GM06990 (cell line): ENCODE measurements at places on chromosomes 1 and 21.
A peak's percentile ranks its signal among the peaks of the same experiment; 100 is the strongest.

GRCh38 chr1:109901141-109901523, 9.5 kb upstream of the CSF1 start:
- no peak for DNase-seq

DNA sequence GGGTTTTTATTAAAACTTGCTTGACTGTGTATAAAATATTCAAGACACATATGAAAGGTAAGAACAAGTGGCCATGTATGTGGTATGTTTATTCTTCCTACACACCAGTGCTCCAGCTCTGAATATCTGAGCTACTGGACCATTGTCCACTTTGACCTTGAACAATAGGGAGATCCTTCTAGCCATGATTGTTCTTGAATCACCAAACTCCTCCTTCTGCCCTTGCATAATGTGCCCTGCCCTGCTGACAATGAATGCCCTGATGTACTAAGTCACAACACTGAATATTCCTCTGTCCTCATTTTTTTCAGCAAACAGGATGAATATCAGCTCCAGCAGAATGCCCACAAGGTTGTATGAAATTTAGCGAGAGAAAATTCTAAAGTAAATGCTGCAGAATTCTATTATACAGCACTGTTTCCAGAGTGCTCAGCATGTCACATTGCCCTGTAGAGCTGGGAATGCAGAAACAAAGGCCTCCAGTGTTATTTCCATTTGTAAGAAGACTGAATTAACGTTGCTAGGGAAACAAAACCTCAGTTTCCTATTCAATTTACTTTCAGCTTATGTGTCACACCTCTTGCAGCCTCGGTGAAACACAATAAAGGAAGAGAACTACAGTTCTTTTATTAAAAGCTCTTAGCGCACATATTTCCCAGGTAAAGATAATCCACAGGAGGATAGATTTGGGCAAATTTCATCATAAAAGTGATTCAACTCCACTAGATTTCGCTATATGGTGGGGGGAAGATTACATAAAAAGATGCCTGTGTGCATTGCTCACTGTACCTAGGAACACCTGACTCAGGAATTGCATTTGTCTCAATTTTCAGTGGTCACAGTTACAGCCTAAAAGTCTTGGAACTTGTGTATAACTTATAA, 187.4 kb upstream of the ATP1B1 start:
- no peak for DNase-seq

DNA sequence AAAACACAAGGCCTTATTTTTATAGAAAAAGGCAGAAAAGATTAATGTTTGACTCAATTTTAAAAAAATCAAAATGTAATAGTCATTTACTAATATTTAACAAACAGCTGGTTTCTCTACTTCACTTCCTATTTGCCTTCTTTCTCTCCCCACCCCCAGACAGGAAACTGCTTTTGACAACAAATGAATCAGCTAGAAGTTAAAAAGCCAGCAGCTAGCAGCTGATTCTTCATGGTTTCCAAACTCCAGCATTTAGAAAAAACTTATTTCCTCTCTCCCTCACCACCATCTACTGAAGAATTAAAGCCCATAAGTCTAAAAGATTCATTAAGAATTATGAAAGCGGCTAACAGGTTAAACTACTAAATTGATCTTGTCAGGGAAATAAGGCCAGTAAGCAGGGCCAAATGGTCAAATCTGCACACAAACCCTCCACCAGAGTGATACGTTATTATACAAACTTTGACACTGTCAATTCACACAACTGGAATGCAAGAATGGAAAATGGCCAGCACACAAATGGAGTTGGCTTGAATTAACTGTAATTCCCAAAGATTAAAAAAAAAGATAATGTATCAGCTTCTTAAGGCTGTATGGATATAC, 4.0 kb downstream of the WDR26 start:
- peak; percentile 20 for DNase-seq

GRCh38 chr21:43321111-43321510, 105.8 kb downstream of the SIK1 start:
- DNase-seq, result no peak

DNA sequence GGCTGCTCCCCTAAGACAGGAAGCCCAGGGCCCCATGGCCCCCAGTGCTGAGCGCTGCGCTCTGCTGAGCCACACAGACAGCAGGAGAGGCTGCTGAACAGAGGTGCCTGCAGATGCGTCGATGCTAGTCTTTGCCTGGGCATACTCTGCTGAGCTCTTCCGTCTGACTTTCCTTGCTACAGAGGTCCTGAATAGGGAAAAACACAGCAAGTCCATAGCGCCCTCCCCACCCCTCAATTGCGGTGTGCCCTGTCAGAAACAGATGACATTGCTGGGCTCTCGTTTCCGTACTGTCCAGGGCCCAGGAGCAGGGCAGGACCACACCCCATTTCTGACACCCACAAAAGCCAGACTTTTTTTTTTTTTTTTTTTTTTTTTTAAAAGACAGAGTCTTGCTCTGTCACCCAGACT, 252.5 kb downstream of the SDCCAG8 start:
- DNase-seq, result no peak

GRCh38 chr1:89354205-89354604, 9.7 kb upstream of the GBP6 start:
- no peak for DNase-seq

DNA sequence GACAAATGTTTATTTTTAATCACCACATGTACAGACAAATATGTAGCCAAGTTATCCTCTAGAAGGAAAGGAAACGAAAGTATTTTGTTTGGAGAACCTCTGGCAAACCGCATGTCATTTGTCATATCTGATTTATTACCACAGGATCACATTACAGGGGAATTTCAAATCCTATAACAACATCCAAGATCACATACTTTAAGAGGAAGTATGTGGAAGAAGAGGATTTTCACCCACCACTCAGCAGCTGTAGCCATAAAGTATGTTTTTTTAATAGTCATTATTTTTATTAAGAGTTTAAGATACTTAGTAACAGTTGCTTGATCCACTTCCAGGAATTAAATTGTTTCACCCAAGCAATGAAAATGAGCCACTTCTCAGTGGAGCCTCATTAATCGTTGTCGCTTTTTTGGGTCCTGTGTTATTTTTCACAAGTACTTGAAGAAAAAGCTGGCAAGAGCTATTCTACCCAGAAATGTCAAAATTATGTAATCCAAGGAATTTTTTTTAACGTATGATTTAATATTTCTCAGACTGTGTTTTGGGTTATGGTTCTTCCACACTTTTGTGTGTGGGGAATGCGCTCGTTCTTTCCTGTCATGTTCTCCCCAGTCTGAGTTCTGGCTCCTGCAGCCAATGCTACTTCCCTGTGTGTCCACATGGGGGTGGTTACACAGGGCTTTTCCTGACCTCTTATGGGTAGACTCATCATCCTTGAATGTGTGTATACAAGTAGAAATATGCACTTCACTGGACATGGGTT, 6.9 kb downstream of the SERTAD4 start:
- no peak for DNase-seq

DNA sequence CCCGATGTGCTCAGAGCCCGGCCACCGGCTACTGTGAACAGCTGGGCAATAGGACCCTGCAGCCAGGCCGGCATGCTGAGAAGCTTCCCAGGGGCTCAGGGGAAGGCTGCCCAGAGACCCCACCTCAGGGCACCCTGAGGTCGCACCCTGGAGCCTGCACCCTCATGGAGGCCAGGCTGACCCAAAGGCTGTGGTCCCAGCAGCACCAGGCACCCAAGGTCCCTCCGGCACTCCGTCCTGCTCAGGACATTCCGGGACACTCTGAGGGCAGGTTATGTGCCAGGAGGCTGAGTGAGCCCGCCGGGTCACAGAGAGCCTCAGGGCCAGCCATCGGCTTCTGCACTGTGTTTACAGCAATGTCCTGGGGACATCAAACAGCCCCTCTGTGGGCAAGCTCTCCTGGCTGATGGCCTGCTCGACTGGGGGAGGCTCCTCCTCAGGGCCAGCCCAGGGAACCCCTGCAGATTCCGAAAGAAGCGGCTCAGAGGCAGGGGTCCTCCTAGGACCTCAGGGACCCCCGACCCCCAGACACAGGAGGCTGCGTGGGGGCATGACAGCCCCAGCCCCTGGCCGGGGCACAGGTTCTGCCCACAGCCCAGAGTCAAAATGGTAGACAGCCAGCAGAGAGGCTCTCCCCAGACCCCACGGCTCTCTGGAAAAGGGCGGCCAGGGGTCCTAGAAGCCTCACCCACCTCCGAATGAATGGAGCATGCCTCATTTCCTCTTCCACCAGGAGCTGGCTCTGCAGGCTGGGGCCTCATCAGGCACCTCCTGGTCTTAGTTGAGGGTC, 8.2 kb downstream of the SLC19A1 start:
- no peak for DNase-seq

DNA sequence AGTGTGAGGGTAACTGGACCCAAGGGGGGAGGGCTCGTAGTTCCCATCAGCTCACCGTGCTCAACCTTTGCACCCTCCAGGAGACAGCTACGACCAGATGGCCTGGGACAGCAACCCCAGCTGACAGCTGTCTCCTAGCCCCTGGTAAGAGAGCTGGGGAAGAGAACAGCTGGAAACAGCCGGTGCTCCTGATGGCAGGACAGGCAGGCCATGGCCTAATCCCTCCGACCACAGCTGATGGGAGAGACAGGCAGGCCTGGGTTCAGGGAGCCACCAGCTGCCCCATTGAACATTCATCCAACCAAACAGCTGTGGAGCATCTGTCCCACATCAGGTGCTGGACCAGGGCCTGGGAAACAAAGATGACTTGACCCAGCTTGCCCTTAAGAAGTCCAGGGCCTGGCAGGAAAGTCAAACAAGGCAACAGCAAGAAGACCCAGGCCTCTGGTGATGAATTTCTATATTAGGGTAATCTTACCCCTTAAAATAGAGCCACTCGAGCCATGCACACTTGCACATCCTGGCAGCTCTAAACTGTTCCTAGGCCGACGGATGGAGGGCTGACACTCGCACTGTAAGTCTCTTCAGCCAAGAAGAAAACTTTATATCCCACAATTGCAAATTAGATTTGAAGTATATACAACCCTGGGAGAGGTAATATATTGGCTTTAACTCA, 12.2 kb downstream of the OLFML2B start:
- DNase-seq, result no peak

GRCh38 chr1:229203991-229204632, 66.8 kb upstream of the RAB4A start:
- no peak for DNase-seq

GRCh38 chr1:221994274-221994698, 252.4 kb upstream of the DUSP10 start:
- DNase-seq, result peak; percentile 31
